ENCODE measurements at places on chromosomes 2 and 18.

DNA sequence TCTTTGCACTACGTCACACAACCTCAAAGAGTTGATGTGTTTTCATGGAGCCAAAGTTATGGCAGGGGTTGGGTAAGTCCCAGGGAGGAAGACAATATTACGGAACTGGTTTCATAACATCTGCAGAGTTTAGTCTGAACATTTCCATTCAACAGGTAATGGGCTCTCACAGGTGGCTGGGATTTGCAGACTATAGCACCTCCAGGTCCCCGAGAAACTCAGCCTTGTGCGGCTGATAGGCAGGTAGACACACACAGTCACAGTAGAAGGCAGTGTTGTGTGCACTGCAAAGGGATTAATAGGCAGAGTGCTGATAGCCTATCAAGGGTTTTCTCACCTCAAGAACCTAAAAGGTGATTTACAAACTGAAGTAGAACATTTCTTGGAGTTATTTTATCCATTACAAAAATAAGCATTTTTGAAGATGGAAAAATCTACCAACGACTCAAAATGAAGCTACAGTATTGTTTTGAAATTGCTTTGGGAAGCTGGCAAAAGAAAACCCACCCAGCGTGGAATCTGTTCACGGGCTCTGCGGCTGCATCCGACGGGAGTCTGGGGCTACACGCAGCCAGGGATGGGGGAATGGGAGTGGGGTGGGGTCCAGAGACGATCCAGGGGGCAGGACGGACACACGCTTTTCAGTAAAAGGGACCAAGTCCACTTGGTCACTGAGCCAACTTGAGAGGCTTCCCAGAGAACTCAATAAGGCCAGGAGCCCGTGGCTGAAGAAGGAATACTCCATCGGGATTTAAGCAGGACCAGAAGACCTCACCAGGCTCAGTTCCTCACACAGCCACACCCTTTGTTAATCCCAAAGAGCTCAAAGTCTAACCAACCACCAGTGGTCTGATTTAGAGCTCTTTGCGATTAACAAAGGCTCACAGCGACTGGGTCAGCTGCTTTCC, 82.9 kb downstream of the CHRNA1 start:
- DNase-seq, result no peak

DNA sequence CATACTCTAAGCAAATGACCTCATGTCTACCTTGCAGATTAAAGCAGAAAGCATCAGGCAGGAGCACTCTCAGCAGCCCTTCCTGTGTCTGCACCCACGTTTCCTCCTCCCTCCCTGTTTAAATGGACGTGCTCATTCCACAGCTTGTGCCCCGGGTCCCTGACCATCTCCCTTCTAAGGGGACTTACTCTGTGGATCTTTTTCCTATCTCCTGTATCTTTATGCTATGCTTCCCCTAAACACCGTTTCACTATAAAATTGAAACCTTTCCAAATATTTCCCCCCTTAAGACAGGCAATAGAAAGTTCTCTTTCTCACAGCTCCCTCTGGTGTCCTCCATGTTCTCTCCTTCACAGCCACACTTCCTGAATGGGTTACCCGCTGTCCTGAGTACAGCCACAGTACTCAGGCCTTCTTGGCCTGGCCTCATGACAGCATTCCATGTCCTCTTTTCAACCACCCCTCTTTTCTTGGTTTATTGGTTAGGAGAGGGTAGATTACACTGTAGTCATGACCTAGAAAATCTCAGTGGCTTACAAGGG, 41.1 kb downstream of the TMEM185B start:
- DNase-seq, result no peak

DNA sequence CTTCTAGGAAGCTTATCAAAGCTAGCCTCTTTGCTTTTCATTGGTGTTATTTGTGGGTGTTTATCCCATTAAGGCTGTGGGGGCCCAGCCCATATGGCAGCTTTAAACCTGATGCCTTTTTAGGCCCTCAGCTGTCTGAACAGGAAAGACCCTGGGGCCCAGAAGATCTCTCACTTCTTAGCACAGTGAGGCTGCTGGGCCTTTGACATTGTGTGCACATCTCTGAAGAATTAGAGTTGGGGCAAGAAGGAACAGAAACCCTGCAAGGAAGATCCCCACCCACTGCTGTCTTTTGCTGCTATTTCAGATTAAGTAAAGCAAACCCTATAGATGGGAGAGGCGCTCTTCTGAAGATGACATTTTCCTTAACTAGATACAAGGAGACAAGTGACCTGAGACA, 250.0 kb downstream of the SMAD2 start:
- DNase-seq, result no peak

- no peak for DNase-seq
These were observed 256.1 kb upstream of the SYT4 start for GRCh38 chr18:43533371-43533770.

DNA sequence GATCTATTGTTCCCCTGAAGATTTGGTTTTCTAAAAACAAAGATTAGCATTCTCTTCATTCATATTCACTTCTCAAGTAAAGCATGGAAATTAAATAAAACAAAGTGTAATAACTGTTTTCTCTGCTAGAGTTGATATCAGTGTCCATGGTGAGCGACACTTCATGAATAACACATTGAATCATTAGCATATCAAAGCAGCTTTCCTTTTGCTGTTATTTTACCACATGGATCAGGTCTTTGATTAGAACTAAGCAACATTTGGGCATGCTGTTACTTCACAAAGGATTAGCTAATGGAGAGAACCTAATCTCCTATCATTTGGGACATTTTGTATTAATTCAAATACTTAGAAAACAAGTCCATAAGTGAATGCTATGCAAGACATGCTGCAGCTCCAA, 368.8 kb upstream of the CDH19 start:
- peak; percentile 23 for DNase-seq

DNA sequence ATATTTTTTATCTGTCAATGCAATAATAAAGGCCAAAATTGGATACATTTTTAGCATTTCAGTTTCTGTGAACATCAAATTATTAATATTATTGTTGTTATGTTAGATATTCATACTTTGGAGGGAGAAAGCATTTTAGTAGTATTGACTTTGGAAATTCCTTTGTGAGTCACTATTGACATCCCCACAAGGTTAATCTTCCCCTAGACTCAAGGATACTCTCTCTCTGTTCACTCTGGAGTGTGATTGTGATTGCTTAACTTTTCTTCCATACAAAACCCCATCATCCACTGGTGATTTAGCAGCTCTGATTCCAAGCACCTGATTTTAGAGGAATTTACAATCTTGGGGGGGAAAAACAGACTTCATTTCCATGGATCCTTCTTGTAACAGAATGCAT, 352.0 kb downstream of the THSD7B start:
- no peak for DNase-seq

GRCh38 chr2:101195871-101196661, 44.9 kb upstream of the TBC1D8 start:
- DNase-seq, result no peak

GRCh38 chr2:165794536-165794928, 485 bp upstream of the GALNT3 start:
- DNase-seq, result no peak

DNA sequence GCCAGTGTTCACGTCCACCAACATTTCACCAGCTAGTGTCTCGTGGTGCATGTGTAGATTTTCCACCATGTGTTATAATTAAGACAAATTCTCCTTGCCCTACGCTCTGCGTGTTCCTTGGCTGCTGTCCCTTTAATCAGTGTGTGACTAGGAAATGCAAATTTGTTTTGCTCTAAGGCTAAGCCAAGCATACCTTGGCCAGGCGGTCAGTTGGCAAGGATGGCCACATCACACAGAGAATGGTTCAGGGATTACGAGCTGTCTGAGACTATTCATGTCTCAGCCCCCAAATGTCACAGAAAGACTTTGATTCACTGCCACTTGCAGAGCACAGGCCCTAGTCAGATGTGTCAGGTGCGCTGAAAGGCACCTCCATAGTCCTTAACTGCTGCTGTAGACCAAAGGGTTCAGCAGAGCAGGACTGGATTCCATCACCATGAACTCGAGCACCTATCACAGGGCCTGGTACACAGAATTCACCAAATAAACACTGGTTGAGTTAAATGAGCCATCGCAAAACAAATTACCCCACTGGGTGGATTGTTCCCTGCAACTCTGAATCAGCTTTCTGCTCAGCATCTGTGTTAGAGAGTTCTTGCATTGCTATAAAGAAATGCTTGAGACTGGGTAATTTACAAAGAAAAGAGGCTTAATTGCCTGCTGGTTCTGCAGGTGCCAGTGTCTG, 128.4 kb downstream of the CABLES1 start:
- no peak for DNase-seq

DNA sequence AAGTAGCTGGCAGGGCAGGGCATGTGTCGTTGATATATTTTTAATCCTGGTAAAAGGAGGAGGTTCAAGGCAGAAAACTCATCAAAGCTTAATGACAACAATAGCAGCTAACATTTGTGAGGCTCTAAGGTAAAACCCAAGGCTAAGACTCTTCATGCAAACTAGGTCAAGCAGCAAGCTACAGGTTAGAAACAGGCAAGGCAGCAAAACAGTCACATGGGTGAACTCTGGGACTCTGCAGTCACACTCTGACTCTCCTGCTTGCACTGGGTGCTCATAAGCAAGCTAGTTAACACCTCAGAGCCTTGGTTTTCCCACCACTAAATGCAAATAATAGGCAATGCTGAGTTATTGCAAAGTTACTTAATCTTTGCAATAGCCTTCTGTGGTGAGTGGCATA, 7.9 kb downstream of the IL1RN start:
- DNase-seq, result no peak

- DNase-seq, result no peak
These were observed 116.8 kb downstream of the MSH2 start for GRCh38 chr2:47519604-47520301.

DNA sequence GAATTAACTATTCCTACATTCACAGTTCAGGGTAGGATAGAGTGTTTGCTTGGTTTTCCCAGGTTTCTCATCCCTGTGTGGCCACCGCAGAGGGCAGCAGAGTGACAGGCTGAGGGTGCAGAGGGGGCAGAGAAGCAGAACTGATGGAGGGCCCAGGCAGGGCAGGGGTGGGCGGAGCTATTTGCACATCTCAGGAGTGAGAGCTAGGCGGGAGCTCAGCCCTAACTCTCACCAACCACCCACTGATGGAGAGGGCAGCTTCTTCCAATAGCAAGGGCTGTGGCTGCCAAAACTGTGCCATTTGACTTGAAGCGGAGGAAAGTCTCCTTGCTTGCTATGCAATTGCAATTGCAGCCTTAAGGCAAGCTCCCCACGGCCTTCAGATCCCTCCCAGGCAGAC, 12.0 kb upstream of the DARS1 start:
- peak; percentile 46 for DNase-seq

DNA sequence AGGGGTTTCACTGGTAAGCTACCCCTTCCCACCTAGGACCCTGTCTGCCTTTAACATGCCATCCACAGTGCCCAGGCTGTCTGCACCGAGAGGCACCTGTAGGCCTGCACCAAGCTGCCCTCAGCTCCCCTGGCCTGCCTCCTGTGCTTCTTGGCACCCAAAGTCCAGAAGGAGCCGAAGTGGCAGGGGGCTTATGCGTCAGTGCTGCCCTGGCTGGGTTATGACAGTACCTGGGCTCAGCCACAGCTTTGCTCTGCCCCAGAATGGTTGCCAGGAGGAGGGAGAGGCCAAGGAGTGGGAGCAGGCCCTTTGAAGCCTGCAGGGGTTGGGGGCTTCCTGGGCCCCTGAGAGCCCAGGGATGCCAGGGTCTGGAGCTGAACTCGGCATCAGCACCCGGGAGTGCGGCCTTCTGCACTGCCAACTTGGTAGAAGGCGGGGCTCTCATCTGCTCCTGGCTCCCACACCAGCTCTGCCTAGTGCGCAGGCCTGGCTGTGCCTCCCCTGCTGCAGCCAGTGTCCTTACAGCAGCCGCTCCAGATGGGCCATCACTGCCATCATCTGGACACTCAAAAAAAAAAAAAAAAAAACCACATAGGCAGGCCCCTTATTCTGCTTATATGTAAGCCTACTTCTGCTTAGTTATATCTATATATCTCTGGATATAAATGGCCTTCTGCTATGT, 155.4 kb downstream of the THSD7B start:
- DNase-seq, result peak; percentile 7

DNA sequence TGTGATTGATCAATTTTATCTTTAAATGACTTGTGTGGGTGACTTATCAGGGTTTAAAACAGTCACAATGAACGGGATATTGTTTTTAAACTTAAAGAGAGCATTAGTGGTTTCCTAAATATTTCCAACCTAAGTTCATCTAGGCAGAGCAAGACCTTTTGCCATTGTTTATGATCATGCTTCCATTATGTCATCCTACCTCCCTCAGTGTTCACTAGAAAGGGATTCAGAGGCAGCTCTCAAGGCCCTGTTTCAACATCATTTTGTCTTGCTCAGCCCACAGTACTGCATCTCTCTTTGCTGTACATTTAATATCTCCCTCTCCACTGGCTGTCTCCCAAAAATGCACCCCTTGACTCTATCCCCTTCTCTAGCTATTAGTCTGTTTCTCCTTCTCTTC, 21.5 kb upstream of the PELI1 start:
- DNase-seq, result no peak

DNA sequence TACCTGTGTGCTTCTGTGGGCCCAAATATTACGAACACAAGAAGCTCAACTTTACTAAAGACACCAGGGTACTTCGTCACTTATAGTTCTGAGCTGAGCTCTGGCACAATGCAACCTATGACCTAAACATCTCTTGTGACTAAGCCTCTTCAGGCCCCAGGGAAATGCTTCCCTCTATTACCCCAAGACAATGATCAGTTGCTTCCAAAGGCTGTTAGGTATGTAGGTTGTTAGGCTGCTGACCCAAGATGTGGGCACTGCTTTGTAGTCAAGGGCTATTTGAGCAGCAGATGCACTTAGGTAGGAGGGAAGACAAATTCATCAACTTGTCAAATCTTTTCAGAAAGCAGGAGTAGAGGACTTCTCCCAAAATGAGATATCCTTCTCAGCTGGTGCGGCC, 640.1 kb downstream of the EPHA4 start:
- DNase-seq, result no peak

- DNase-seq, result no peak
These were observed 119.7 kb downstream of the TACR1 start for GRCh38 chr2:75079575-75079974.

DNA sequence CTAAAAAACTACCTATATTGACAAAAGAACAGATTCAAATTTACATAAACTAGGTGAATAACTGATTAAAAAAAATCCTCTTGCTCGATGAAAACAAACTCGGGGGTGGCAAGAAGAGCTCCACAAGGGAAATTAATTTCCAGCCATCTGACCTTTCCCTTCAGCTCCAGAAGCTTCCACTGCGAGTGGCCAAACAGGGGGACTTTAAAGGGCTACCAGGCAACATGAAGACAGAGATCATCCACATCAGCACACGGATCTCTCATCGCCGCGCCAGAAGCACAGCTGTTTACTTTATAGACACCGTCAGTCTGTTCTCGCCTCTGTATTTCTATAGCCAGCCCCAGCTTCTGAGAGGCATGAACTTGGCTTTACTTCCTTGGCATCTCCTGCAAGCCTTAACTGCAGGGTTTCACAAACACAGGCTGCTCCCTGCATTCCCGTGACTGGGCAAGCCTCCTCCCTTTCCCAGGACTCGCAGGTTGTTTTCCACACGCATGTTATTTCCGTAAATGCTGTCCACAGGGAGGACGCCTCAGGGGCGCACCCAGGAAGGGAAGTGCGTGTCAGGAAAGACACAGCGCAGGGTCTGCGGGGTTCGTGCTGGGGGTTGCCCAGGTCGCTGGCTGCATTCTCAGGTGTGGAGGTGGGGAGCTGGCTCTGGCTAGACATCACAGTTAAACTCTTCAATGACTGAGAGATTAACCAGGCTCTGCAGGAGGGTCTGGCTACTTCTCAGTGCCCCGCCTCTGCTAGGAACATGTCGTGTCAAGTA, 85.0 kb downstream of the USP40 start:
- DNase-seq, result no peak

GRCh38 chr2:73339201-73339600, 45.9 kb upstream of the EGR4 start:
- DNase-seq, result no peak

GRCh38 chr2:218859988-218860831, 605 bp downstream of the WNT6 start:
- DNase-seq, result no peak

GRCh38 chr2:101251844-101252407, 760 bp upstream of the CNOT11 start:
- peak; percentile 57 for DNase-seq
